Hippocampal formation (tissue), 2 donors: ENCODE measurements at places on chromosomes 13 and 19.

DNA sequence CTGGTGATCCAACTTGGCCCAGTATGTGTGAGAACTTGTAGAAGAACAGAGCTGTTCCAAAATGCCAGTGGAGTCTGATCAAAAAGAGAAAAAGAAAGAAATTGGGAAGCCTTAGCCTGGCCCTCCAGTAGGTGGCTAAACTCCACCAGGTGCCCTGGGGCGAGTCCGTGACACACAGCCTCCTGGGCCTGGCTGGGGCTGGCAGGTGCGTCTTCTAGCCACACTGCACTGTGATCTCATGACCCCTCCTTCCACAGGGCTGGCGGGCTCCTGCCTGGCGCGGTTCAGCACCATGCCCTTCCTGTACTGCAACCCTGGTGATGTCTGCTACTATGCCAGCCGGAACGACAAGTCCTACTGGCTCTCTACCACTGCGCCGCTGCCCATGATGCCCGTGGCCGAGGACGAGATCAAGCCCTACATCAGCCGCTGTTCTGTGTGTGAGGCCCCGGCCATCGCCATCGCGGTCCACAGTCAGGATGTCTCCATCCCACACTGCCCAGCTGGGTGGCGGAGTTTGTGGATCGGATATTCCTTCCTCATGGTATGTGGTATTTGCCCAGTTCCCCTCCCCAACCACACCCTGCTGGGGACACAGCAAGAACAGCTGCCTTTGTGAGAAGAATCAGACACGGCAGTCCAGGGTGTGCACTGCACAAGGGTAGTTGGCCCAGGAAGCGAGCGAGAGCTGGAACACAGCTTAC, 53.7 kb downstream of the RAB20 start:
- DNase-seq: no peak

GRCh38 chr19:19597809-19598306, 20.6 kb downstream of the PBX4 start:
- DNase-seq: no peak

- DNase-seq: no peak
Observed at GRCh38 chr19:42455086-42455485, 12.3 kb upstream of the CXCL17 start.

GRCh38 chr19:10636304-10636972, 11.1 kb downstream of the SLC44A2 start:
- DNase-seq: no peak

DNA sequence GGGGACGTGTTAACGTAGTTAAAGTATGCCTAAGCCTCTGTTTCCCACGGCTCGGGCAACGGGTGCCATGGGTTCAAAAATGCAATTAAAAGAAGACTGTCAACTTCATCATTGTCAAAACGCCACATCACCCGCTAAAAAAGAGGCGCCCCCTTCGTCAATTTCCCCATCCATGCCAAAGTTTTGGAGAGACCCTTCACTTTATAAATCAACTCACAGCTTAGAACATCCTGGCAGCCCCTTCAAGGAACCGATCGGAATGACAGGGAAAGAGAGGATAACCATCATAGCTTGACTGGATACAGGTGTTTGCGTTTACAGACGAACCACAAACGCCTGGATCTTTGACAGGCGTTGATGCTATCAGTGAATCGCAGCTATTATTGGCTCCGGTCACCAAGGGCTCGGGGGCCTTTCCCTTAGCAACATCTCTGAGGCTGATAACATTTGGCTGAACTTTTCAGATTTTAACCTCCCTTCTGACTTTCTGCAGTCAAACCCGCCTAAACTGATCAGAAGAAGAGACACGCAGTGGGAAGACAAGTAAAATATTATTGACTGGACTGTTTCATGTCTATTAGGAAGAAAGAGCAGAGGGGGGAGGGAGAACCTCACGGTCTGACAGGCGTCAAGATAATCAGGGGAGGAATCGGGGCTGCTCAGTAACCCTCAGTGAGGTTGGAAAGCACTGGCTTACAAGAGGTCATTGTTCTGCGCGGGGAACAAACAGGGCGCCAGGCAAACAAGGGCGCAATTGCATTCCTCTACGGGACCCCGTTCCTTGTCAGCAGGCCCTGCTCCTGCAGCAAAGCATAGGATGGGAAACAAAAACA, 322.5 kb upstream of the ZNF507 start:
- DNase-seq: no peak

- no peak for DNase-seq
Observed at GRCh38 chr19:55136399-55137102, 12.5 kb downstream of the TNNT1 start.

DNA sequence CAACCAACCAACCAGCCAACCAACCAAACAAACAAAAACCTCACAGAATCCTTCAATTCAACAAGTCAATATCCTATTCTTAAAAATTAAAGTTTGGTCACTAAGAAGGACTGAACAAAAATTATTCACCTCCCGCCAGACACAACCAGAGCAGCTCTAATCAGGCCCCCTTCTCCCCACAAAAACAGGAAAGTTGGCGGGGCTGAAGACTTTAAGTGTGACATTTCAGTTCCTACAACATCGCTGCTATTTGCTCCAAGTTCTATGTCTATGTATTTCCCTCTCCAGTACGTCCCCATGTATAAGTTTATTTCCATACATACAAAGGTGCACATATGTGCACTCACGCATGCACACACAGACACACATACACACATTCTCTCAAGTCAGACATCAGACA, 32.8 kb upstream of the STK24 start:
- no peak for DNase-seq
